ENCODE measurements at places on chromosomes 5 and 9.

- no peak for DNase-seq
These were observed 379.9 kb upstream of the ACO1 start for GRCh38 chr9:32004431-32005076.

- DNase-seq = no peak
These were observed 118.6 kb downstream of the SPEF2 start for GRCh38 chr5:35736280-35736679.

GRCh38 chr9:73215249-73215648 is 63.6 kb downstream of the ANXA1 start:
- peak; percentile 47 for DNase-seq

- no peak for DNase-seq
These were observed 30.8 kb downstream of the ANKRD33B start for GRCh38 chr5:10594591-10595210.

DNA sequence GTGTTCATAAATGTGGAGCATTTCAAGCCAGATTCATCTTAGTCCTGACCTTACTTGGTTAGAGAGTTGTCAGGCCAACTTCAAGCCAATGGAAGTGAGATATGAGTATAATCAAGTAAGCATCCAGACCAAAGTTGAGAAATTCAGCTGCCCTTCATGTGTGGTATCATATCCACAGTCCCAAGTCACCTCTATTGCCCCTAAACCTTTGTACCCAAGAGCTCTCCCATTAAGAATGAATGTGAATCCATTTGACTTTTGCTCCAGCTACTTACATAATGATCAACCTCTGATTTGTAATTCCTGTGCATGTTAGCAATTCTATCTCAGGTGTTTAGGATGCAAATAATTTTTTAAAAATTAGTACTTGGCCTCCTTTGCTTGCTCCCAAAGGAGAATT is 342.7 kb downstream of the ADGRV1 start:
- DNase-seq = no peak

DNA sequence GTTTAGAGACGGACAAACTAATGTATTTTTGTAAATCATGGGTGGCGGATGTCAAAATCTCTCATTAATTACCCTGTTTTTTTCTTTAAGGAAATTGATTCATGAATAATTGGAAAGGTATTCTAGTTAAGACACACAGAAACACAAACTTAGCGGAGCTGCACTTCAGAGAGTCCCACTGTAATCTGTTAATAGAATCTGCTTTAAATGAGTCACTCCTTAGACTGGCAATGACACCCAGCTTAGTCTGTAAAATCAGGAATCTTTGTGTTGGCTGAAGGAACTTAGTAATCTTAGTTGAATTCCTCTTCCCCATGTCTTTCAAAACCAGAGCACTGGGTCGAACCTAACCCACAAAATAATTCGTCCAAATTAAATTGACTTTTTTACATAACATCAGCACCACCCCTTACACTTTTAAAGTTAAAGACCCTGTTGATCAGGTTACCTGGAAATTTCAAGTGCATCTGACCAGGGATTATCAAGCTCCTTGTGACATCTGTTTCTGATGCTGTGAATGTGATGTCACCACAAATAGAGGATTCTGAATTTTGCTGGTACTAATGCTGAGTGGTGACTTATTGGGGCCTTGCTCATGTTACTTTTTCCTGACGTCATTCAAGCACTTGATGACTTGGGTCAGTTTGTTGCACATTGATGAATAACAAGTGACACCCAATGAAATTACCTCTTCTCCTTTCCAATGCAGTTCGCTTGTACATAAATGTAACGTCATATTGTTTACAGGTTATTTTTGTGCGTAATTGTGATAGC is 313.6 kb downstream of the KCTD16 start:
- no peak for DNase-seq

- DNase-seq = no peak
These were observed 295.9 kb upstream of the ZNF608 start for GRCh38 chr5:125042261-125042890.

- no peak for DNase-seq
These were observed 284.5 kb upstream of the NUDT12 start for GRCh38 chr5:103847060-103847459.

DNA sequence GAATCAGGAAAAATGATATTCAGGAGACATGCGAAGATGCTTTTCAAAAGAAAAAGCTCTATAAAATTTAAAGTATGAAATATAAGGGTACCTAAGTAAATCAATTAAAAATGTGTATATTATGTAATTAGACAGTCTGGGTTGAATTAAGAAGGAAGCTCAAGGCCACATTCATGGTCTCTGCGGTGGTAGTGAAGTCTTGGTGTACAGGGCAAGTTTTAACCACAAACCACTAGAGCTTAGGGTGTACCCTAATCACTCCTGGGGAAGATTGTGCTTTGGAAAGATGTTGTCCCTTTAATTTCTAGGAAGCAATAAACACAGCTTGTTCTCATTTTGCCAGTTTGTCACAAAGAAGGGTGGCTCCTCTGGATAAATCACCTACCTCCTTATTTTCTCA is 287.2 kb upstream of the ZNF608 start:
- no peak for DNase-seq

- no peak for DNase-seq
These were observed 16.9 kb downstream of the NNT start for GRCh38 chr5:43619911-43620310.

GRCh38 chr5:176846335-176847140 is 36.2 kb downstream of the UNC5A start:
- DNase-seq = no peak

GRCh38 chr5:60896991-60897390 is 47.9 kb downstream of the ERCC8 start:
- no peak for DNase-seq

GRCh38 chr5:5585751-5586341 is 163.4 kb downstream of the ICE1 start:
- no peak for DNase-seq

DNA sequence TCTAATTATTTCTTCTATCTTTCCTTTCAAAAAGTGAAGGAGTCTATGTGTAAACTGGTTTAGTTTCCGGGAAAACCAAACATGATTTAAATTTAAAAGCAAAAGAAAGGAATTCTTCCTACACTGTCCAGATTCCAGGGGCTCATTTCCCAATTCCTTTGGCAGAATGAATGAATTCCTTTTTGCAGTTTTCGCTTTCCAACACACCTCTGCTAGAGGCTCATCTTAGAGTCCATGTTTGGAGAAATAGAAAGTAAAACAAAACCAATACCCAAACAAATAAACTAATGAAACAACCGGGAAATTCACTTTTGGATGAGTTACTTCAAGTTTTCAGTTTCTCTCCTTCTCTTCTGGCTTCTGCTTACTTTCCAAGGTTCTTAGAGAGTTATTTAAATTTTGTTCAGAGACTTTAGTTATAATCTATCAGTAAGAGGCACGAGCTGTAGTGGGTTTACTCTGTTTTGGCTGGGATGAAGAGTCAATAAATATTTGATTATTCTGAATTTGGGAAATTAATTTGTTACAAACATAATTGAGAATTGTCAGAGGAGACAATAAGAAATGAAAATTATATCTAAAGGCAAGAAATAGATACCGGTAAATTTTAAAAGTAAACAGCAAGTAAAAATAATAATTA is 365.0 kb upstream of the CDH9 start:
- no peak for DNase-seq

GRCh38 chr5:180555168-180555921 is 36.0 kb downstream of the SCGB3A1 start:
- no peak for DNase-seq

DNA sequence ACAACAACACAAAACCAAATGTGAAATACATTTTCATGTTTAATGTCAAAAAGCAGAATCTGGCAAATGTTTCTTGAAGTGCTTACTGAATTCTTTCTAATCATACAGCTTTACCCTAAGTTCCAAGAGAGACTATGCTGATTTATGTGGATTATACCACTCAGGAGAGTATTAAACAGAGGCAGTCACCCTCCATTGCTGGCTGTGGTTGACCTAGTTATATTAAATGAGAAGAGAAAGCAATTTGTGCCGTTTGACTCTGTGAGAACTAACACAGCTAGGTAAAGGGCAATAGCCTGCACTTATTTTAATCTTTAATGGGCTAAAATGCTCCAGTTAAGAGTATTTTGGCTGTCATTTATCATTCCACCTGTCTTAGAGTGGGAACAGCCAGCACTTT is 62.6 kb downstream of the ELL2 start:
- DNase-seq = no peak

DNA sequence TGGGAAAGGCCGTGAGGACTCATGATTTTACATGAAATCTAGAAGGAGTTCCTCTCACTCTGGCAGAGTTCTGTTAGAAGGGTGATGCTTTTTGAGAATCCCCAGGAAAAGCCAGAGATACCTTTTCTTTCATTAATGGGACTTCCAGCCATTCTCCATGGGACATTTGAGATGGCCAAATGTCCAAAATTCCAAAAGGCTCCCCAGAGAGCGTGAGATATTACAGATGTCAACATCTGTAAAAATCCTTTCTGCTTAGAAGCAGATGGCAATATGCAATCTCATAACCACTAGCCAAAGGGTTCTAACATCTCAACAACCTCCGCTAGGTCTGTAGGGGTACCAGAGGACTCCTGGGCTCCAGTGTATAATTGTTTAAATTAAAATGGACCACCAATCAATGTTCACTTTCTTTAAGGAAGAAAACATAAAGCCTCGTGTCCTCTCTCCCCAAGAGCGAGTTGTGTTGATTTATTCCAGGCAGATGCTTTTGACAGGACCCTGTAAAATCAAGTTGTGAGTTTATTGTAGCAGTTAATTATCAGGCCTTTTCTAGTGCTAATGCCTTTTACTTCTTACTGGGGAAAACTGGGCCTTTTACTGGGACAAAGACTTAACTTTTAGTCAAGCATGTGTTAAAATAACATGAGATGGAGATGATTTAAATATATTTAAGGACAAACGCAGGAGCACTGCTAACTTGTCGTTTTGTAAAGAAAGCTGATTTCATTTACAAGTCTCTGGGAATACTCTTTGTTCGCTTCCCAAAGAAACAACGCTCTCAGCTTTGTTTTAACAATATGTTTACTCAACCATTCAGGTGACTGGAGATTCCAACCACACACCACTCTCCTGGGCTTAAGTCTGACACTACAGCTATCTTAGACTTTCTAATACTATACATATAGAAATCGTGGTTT is 4.8 kb downstream of the GAS1 start:
- DNase-seq = no peak

- peak; percentile 66 for DNase-seq
These were observed 31.7 kb upstream of the ZBTB43 start for GRCh38 chr9:126773004-126773607.

- DNase-seq = no peak
These were observed 136.3 kb downstream of the ADAMTS16 start for GRCh38 chr5:5276430-5276829.
